ENCODE measurements at places on chromosomes 1 and 21. TPM values are rescaled to one million over a fixed set of nuclear protein-coding genes. Genes with fewer than 3 reads are reported as not detected.

The TFAP2E gene
- 0.09 TPM for polyA plus RNA-seq

The ELF3 gene
- 0.38 TPM for polyA plus RNA-seq

The LAMC1 gene
- polyA plus RNA-seq: 223 TPM

The S100A12 gene
- polyA plus RNA-seq: not detected

The AMY1B gene
- not detected for polyA plus RNA-seq

The CFHR1 gene
- not detected for polyA plus RNA-seq

The TRNP1 gene
- polyA plus RNA-seq: 63.3 TPM

The CFHR4 gene
- polyA plus RNA-seq: not detected

The PIK3C2B gene
- polyA plus RNA-seq: 4.3 TPM

The CTSK gene
- polyA plus RNA-seq: 15.1 TPM

The TMEM35B gene
- polyA plus RNA-seq: 22.4 TPM

The BTBD8 gene
- polyA plus RNA-seq: 0.62 TPM

The OR2AK2 gene
- polyA plus RNA-seq: not detected

The WDR64 gene
- polyA plus RNA-seq: not detected

The TCHH gene
- not detected for polyA plus RNA-seq

The TMEM269 gene
- 0.14 TPM for polyA plus RNA-seq

The AADACL4 gene
- polyA plus RNA-seq: not detected
